ENCODE measurements at places on chromosomes 12 and 14.

DNA sequence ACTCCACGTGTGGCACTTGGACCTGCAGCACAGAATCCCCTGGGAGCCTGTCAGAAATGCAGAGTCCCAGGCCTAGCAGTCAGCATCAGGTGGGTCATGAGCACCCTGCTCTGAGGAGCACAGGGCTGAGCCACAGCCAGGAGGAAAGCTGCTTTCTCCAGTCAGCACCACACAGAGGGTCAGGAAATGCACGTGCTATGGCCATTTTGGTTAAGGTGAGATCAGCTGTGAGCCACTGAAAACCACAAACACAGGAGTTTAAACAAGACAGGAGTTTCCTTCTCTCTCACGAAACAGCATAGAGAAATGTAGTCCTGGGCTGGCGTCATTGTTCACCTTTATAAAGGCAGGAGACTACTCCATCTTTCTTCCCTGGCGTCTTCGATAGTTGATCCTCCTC, 204.5 kb upstream of the SFSWAP start:
- no peak for DNase-seq

DNA sequence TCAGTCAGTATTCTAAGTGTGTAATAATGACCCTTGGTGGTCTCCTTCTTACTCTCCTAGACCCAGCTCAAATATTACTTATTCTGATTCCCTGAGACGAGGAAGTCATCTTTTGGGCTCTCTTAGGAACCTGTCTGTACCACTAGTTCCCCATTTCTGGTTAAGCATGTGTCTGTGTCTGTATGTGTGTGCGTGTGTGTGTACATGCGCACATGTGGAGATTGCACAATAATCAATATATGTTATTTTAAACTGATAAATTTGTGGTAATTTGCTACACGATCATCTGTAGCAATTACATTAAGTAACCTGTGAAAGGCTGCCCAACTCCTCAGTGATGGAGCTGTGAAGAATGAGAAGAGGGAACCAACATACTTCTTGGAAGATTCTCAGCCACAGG, 132.2 kb downstream of the ASCL4 start:
- no peak for DNase-seq

DNA sequence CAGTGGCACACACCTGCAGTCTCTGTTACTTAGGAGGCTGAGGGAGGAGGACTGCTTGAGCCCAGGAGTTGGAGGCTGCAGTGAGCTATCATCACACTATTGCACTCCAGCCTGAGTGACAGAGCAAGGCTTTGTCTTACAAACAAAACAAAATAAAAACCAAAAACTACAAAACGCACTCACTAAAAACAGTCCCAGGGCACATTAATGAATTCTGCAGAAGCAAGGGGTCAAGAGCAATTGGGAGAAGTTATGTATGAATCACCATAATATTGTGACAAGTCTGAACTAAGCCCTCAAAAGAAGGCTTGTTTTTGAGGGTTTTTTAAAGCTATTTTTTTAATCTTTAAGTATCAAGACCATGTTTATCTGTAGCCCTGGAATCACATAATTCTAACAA, 201.1 kb downstream of the MED13L start:
- DNase-seq, result no peak

DNA sequence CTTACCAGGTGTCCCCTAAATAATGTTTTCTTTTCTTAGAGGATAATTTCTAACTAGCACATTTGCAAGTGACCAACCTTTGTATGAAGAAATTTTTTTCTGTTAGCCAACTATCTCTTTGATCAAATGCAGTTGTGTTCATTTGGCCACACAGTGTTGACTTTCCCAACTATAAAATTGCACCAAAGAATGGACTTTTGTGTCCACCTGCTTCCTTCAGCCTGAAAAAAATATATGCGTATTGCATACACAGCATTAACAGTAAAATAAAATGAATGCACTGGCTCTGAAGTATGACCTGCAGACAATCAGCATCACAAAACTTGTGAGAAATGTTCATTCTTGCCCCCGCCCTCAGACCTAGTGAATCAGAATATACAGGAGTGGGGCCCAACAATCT, 342.0 kb downstream of the SEC23A start:
- no peak for DNase-seq

DNA sequence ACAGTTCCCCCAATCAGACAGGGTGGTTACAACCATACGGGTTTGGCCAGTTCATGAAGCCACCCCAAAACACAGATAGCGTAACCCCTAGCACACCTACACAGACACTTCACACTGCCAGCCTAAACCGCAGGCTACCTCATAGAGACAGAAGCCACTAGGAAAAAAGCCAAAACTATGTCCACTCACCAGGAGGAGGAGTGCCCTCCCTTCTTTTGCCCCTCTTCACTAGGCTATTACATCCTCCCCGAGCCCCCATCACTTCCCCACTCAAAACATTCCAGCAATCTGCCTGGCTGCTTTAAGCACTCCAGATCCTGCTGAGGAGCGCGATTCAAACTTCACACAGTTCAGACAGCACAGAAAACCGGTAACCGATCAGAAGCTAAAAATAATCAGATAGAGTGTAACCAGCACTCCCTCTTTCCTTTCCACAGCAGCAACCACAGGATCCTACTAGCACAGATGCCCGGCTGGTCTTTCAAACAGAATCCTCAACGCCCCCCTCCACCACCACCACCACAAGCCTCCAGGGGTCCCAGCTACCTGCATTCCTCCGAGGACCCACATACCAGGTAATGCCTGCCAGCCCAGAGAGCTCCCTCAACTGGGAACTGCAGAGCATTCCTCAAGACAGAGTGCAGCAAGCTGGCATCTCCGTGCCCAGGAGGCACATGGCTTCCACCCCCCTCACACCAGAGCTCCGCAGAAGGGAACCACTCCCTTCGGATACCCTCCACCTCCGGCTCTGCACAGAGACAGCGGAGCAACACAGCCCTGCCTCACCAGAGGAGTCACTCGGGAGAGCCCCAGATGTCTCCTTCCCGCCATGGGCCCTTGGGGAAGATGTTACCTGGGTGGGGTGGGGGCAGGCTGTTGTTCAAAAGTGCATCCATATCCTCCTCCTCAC, 1.5 kb downstream of the CHD4 start:
- DNase-seq, result peak; percentile 67

DNA sequence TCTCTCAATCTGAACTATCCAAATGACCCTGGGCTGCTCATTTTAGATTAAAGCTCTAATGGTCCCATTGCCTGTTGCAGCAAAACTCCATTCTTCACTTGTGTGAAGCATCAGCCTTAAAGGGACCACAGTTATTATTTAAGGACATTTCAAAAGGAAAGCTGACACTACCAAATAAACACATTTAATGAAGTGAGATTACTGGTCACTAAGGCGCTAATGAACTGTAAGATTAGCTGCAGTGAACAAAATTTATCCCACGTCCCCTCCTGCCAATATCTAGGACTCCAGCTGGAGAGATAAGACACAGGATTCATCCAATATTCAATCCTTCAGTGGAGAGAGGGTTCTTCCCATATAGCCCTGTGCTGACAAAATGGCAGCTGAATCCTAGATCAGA, 1029.2 kb upstream of the SEL1L start:
- DNase-seq, result no peak

DNA sequence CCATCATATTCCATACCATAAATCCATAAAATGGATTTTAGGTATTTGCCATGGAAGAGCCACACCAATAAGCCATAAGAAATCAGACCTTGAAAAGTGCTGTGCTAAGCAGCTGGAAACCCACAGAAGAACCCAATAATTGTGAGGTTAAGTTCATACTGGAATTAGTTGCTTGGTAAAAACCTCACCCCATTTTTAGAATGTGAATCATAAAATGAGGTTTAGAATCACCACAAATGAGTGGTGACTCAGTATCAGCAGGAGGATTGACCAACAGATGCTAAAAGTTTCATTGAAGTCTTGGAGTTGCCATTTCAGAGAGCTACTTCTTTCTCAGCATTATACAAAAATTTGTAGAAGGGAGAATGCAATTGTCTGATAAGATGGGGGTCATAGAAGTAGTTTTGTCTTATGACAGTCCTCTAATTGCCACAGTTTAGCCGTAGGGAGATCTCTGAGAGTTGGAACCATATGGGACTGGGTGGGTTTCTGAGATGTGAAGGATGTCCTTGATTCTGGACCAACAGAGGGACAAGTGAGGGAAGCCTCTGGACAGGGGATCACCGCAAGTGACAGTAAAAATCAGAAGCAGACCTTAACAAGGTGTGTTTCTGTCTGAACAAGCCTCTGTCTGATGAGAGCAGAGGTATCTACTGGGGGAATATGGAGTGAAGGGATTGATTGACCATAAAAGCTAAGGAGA, 1.4 kb upstream of the STON2 start:
- no peak for DNase-seq

- no peak for DNase-seq
Observed at GRCh38 chr14:66404051-66404545, 82.1 kb upstream of the CCDC196 start.

DNA sequence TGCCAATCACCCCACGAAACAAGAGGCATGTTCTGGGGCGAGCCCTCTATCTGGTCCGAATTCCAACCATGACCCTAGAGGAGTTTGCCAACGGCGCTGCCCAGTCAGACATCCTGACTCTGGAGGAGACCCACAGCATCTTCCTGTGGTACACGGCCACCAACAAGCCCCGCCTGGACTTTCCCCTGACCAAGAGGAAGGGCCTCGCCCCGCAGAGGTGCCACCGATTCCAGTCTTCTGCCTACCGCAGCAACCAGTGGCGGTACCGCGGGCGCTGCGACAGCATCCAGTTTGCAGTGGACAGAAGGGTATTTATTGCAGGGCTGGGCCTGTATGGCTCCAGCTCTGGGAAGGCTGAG, 1.7 kb downstream of the BTBD6 start:
- no peak for DNase-seq

- no peak for DNase-seq
Observed at GRCh38 chr14:102764220-102764671, 13.0 kb upstream of the TRAF3 start.

GRCh38 chr12:51891843-51892242, 3.9 kb downstream of the ANKRD33 start:
- DNase-seq, result no peak

DNA sequence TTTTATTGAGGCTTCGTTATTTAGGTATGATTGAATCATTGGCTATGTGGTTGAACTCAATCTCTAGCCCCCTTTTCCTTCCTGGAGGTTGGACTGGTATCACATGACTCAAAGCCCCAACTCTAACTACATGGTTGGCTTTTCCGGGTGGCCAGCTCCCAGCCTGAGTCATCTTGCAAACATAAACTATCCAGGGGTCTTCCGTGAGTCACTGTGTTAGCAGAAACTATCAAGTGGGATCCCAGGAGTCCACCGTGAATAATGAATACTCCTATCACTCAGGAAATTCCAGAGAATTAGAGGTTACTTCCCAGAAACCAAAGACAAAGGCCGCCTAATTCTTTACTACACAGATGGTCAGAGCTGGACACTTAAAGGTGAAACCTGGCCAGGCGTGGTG, 19.7 kb upstream of the PLEKHD1 start:
- no peak for DNase-seq

- no peak for DNase-seq
Observed at GRCh38 chr14:100396266-100396795, 73.2 kb downstream of the SLC25A47 start.

DNA sequence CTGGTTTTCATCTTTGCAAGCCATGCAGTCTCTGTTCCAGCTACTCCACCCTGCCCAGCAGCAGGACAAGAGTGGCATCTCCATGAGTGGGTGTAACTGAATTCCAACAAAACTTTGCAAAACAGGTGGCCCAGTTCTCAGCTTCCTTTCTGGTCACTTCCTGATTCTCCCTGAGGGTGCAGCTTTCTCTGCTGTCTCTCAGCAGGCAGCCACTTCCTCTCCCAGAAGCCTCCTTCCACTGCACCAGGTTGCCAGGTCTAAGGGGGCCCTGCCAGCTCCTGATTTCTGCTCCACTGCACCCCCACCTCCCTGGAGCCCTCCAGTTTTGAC, 341.0 kb upstream of the FKBP4 start:
- no peak for DNase-seq

- DNase-seq, result no peak
Observed at GRCh38 chr12:129827866-129828384, 75.9 kb downstream of the TMEM132D start.

GRCh38 chr12:92562063-92562734, 140.6 kb upstream of the PLEKHG7 start:
- no peak for DNase-seq

DNA sequence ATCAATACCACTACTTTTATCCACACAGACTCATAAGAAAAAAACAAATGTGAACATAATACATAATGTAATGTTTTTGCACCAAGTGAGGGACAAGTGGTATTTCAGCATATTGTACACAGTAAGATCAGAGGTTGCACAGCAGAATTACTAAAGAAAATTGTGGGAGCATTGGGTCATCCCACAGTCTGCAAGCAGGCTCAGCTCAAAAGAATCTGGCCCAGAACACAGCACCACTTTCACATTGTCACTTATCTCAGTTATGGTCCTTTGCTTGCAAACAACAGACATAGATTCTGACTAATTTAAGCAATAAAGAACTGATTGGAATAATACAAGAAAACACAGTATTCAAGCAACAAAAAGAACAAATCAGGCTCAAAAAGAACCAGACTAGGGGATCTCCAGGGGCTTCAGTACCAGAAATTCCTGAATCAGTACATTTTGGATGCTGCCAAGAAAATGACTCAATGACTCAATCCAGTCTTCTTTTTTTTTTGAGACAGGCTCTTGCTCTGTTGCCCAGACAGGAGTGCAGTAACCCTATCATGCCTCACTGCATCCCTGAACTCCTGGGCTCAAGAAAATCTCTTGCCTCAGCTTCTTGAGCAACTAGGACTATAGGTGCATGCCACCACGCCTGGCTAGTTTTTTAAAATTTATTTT, 42.9 kb upstream of the EEA1 start:
- DNase-seq, result no peak

- DNase-seq, result no peak
Observed at GRCh38 chr12:53737093-53737808, 10.0 kb upstream of the CALCOCO1 start.

DNA sequence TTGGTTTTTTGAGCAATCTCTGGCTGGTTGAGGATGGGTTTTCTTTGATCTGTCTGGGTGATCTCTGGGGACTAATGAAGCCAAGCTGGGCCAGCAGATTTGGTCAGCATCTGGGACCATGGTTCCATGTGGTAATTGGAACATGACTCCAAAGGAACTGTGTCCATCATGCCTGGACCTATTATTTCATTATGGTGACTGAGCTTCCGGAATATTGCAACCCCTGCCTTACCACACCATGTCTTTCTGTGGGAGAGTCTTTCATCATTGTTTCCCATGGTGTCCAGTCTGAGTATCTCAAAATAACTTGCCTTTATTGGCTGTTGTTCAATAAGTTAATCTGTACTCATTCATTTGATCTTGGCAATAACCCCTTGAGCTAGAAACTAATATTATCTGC, 624.9 kb upstream of the TBX3 start:
- DNase-seq, result no peak

- no peak for DNase-seq
Observed at GRCh38 chr14:24238123-24238522, 4.3 kb downstream of the TINF2 start.

- no peak for DNase-seq
Observed at GRCh38 chr12:75585330-75585729, 73.9 kb upstream of the KRR1 start.

- no peak for DNase-seq
Observed at GRCh38 chr14:94921456-94921855, 151.5 kb upstream of the GSC start.

GRCh38 chr12:113334786-113335539, at the start of gene SLC8B1:
Gene SLC8B1, minus strand, starts transcription at chr12:113335109. Its CDS starts 2,231 bp downstream, at chr12:113332878.
- peak; percentile 80 for DNase-seq

GRCh38 chr14:32722631-32723183, 216.0 kb upstream of the NPAS3 start:
- DNase-seq, result no peak

Data from immature natural killer cell (primary cell).